ENCODE measurements at places on chromosomes 7 and 10.

- DNase-seq: no peak
These were observed 29.7 kb downstream of the TRIM8 start for GRCh38 chr10:102673819-102674511.

DNA sequence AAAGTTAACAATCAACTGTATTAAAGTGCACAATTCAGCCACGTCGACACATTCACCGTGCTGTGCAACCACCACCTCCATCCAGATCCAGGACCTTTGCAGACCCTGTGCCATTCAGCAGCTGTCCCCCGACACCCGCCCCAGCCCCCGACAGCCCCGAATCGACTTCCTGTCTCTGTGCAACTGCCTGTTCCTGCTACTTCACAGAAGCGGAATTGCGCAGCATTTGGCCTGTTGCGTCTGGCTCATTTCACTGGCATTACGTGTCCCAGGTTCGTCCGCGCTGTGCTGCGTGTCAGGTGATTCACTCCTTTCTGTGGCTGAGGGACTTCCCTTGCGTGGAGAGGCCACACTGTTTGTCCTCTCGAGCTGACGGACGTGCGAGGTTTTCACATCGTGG, 33.2 kb upstream of the DNAAF5 start:
- no peak for DNase-seq

GRCh38 chr10:21754410-21755011, 220.5 kb downstream of the MLLT10 start:
- DNase-seq: no peak

GRCh38 chr10:82377608-82378007, 502.6 kb downstream of the NRG3 start:
- DNase-seq: no peak

- no peak for DNase-seq
These were observed 116.5 kb downstream of the ZMIZ1 start for GRCh38 chr10:79185067-79185774.

- no peak for DNase-seq
These were observed 388.5 kb upstream of the NFE2L3 start for GRCh38 chr7:25763463-25763860.

GRCh38 chr10:102795453-102796406, 41.5 kb downstream of the CYP17A1 start:
- DNase-seq: no peak

- no peak for DNase-seq
These were observed 284.4 kb upstream of the IGFBP3 start for GRCh38 chr7:46205478-46205877.

DNA sequence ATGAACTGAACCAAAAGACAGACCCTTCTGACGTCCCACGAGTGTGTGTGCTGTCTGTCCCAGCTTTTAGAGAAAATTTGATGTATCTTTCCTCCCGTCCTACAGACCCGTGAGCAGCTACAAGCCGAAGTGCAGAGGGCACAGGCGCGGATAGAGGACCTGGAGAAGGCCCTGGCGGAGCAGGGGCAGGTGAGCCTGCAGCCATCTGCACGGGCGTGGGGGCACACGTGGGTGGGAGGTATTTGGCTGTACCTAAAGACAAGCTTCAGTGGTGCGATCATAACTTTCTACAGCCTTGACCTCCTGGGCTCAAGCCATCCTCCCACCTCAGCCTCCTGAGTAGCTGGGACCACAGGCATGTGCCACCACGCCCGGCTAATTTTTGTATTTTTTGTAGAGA, 41.7 kb upstream of the DPYSL4 start:
- DNase-seq: no peak

DNA sequence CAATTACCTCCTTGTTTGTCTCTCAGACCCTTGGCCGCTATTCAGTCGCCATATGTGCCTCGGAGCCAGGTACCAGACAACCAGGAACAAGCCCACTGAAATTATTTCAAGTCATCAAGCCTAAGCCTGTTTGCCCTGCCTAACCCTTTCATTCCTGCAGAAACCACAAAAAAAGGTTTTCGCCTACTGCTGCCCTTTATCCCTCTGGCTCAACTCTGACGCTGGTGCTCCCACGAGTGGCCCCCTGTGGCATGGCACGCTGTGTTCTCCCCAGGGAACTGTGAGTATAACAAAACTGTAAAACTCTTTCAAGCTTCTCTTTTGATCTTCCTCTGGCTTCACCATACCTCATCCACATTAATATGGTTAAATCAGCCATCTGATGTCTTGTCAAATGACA, 215.7 kb upstream of the CDC14C start:
- no peak for DNase-seq

GRCh38 chr10:71244431-71245419, 32.4 kb downstream of the UNC5B start:
- no peak for DNase-seq

GRCh38 chr10:98596404-98596803, 149.7 kb upstream of the HPS1 start:
- DNase-seq: no peak

- DNase-seq: no peak
These were observed 3.1 kb upstream of the PYROXD2 start for GRCh38 chr10:98417973-98418664.

GRCh38 chr7:26705567-26705966, 158.8 kb downstream of the SKAP2 start:
- no peak for DNase-seq

DNA sequence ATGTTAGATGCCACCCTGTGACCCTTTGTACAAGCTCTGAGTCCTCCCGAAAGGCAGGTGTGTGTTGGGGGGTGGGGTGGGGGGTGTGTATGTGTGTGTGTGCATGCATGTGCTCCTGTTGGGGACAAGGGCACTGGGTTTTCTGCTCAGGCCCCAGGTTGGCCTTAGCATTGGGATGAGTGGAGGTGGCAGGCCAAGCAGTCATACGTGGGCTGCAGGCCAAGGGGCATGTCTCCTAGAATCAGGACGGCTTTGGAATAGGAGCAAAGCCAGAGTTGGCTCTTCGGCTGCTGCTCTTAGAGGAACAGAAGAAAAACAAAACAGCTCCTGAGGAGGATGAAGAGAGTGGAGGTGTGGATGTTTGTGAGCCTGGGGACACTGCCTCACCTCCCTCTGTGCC, 26.0 kb downstream of the HSPA12A start:
- no peak for DNase-seq

GRCh38 chr7:74401137-74401859, 52.4 kb upstream of the GTF2IRD1 start:
- peak; percentile 11 for DNase-seq

GRCh38 chr7:27141923-27142579, 1.4 kb downstream of the HOXA5 start:
- no peak for DNase-seq

DNA sequence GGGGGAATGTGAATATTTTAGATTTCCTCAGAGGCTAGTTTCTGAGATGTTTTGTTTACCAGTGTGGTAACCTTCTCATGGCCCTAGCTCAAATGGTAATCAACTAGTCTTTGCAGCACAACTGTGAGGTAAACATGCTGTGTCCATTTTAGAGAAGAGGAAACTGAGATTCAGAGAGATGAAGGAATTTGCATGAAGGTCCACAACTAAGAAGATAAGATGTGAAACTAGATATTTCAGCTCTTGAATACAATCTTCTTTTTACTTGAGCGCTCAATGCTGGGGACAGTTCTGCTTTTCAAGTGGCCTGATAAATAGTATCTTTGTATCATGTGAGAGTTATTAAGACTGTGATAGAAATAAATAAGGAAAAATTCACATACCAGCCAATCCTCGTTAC, 245.4 kb downstream of the AUTS2 start:
- DNase-seq: no peak

DNA sequence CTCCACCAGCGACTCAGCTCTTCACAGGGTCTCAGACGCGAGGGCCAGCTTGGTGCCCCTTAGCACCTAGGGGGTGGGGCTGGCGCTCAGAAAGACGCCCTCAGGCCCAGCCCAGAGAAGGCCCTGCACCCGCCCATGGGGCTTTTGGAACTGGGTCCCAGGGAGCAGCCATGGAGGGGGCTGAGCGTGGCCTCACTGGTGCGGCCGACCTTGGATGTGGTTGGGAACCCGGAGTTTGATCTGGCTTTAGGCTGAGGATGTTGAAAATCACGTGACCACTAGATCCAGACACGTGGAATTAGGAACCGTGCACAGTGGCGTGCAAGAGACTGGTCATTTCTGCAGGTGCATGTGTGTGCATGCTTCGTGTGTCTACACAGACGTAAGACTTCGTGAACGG, 185.4 kb downstream of the DNAJB6 start:
- no peak for DNase-seq

- no peak for DNase-seq
These were observed 159.9 kb downstream of the CAMK1D start for GRCh38 chr10:12509016-12509793.

DNA sequence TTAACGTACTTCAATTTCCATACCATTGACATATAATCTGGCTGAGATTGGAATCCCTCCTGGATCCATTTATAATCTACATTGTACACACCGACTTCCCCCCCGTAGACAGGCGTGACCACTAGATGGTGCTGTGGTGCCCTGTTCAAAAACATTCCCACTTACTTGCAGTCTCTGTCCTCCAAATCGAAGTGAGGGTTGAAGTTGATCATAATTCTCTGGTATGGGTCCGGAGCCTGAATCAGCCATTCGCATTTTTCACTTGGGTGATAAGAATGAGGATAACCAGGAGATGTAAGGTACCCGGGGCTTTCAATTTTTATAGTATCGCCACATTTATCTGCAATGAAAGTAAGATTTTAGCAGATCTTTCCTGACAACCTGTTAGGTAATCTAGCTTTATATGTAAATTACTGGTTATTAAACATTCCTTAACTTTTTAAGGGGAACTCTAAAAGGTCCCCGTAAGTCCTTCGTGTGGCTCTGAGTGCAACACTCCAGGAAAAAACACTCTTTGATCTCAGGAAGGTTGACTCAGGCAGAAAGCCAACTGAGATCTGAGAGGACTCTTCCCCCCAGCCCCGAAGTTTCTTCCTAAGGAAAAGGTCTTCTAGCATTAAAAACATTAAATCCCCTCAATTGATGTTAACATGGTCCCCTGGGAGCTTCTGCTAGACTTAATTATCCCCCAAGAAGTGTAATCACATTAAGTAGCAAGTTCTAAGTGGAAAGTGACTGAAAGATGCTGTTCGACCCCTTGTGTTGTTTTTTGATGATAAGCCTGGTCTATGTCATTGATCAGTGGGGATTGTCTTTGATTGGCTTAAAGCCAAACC, 3.7 kb downstream of the NRP1 start:
- DNase-seq: peak; percentile 41

DNA sequence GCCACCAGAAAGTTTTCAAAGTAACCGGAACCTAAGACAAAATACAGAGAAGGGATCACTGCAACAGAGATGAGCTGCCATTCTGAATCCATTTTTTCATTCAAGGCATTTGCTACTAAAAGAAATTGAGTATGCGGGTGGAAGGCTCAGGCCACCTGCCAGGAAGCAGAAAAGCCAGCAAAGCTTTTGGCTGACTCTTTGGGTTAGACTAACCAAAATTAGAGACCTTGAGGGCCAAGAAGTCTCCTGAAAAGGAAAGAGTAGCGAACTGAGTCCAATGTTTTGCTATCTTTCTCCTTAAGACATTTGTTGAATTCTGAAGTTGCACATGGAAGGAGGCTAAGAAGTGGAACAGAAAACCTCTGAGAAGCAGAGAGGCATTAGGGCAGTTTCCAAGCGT, 79.0 kb downstream of the FAS start:
- DNase-seq: no peak

- DNase-seq: no peak
These were observed 10.5 kb downstream of the TMEM168 start for GRCh38 chr7:112779667-112780066.

DNA sequence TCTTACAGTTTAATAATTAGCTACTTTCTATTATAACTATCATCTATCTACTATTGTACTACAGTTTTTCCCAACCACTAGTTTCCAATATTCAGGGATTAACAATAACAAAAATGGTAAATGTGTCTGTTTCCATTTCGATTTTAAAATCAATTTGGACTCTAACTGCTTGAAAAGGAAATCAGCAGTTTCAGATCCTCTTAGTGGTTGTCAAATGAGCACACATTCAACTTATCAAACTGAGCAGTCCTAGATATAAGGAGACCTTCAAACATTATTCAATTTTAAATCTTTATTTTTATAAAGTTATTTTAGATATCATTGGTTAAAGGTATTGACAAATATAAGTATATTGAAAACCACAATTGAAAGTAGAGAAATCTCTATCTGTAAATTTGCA, 46.8 kb upstream of the CD36 start:
- no peak for DNase-seq

DNA sequence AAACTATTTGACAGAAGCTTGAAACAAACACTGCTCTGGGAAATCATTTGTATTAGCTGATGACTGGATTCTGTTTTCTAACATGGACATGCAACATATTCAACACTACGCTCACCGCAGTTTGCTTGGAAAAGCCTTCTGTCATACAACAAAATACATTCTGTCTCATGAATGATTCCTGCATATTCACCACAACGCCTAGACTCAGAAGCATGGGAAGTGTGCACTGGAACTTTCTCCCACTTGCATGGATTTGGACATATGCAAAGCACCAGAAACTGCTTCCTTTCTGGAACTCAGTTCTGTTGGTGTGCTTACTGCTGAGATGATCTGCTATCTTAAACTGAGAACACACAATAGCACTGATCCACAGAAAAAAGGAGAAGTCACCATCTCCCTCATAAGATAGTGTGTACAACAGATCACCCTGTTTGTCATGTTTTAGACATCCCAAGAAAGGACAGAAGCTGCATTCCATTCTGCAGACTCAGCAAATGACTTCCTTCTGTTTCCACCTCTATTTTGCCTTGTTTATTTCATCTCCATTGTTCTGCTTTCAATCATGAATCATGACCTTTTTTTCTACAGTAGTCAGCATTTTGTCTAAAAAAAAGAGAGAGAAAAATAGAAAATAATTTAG, 115.8 kb downstream of the HTR7 start:
- no peak for DNase-seq

DNA sequence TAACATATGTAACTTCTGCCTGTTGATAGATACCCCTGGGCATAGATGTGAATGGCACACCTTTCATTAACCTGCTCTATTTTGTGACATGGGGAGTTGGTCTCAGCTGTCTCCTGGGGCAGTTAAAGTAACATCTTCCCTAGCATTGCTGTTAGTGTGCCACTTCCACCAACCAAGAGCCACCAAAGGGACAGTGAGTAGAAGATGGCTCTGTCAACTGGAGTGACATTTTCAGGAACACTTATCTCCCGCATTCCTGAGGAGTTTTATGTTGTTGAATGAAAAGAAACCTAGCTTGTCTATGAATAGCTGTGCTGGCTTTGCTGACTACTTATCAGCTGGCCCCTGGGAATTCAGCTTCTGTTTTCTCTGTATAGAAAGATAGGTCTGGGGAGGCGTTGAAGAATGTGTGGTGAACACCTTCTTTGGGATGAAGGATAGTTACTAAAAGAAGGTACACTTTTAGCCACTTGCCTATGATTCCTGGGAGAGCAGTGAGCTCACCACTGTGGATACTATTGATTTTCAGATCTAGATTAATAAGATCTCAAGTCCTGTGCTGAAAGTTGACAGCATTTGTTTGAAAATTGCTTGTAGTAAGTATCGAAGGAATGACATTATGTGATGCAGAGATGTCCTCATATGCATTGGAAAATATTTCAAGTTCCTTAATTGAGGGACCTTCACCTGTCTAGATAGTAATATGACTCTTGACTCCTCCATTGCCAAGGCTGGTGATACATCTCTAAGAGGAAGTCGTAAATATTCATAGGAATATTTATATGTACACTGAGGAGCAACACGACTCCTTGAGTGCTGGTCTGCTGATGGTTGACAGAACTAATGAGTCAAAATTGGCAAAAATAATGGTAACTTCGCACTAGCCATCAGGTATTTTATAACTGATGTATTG, 7.6 kb downstream of the STARD3NL start:
- no peak for DNase-seq

GRCh38 chr7:151798851-151799448, 78.0 kb downstream of the PRKAG2 start:
- no peak for DNase-seq

GRCh38 chr7:150415161-150416153, 35.0 kb upstream of the GIMAP8 start:
- no peak for DNase-seq
